Pancreas (tissue), 10 donors: ENCODE measurements at places on chromosomes 5 and 9. TPM values are rescaled to one million over a fixed set of nuclear protein-coding genes. Genes with fewer than 3 reads are reported as not detected.

GRCh38 chr9:2936221-2936620 is 92.3 kb upstream of the PUM3 start:
- no peaks in the 10 kb centered on the region for H3K36me3 ChIP-seq
- DNase-seq = no peak
- H3K4me1 ChIP-seq = no peaks in the 10 kb centered on the region
- H3K27me3 ChIP-seq = no peaks in the 10 kb centered on the region
- H3K4me3 ChIP-seq = no peak overlapping the region
- H3K27ac ChIP-seq = no peak overlapping the region

GRCh38 chr9:123036893-123037545 is 3.6 kb downstream of the GPR21 start:
- H3K27ac ChIP-seq = no peak overlapping the region
- no peak overlapping the region for H3K4me3 ChIP-seq
- no peaks in the 10 kb centered on the region for H3K36me3 ChIP-seq
- H3K4me1 ChIP-seq = no peaks in the 10 kb centered on the region

DNA sequence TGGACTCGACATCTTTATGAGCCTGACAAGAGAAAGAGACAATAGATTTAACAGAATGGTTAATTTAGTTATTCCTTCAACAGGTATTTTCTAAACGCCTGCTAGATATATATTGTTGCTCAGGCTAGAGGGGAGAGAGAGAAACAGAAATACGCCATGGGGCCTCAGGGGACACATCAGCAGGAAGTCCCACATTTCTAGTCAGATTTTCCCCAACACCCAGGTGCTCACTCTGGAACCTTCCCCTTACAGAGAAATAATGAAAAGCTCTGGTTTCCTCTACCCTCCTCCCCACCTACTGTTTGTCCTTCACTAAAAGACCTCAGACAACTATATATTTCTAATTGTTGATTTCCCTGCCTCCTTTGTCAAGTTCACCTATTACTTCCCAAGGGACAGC is 130.3 kb upstream of the TBC1D2 start:
- no peaks in the 10 kb centered on the region for H3K36me3 ChIP-seq
- no peaks in the 10 kb centered on the region for H3K4me1 ChIP-seq
- no peak overlapping the region for H3K27ac ChIP-seq
- no peaks in the 10 kb centered on the region for H3K27me3 ChIP-seq
- DNase-seq = no peak
- no peak overlapping the region for H3K4me3 ChIP-seq

DNA sequence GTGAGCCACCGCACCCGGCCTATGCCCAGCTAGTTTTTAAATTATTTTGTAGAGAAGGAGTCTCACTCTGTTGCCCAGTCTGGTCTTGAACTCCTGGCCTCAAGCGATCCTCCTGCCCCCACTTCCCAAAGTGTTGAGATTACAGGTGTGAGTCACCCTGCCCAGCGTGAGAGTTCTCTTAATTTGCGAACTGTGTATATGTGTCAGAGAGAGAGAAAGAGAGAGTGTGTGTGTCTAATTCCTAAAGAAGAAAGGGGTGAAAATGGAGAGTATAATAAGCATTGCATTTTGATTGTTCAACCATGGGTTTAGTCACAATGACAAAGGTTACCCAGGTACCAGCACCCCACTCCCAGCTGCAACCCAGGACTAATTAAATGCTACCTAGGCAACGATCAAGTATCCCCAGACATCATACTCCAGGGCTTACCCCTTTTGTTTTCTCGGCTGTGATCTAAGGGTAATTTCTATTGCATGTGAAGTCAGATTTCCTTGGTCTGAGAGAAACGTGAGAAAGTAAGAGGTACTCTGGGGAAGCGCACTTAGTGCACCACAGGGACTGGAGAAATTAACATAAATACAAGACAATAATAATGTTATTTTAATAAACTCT is 16.6 kb downstream of the MAP1B start:
- no peak overlapping the region for H3K27ac ChIP-seq
- no peaks in the 10 kb centered on the region for H3K4me1 ChIP-seq
- no peaks in the 10 kb centered on the region for H3K27me3 ChIP-seq
- no peak for DNase-seq
- H3K36me3 ChIP-seq = no peaks in the 10 kb centered on the region
- no peak overlapping the region for H3K4me3 ChIP-seq

DNA sequence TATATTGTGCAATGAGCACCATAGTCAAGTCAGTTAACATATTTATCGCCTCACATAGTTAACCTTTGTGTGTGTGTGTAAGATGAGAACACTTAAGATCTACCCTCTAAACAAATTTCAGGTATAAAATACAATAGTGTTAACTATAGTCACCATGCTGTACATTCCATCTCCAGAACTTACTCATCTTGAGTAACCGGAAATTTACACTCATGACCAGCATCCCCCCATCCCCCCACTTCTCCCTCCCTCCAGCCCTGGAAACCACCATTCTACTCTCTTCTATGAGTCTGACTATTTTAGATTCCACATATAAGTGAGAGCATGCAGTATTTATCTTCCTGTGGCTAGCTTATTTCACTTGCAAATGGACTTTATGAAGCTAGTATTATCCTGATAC is 40.3 kb downstream of the ZNF354A start:
- H3K4me3 ChIP-seq = no peak overlapping the region
- no peaks in the 10 kb centered on the region for H3K27me3 ChIP-seq
- H3K27ac ChIP-seq = no peak overlapping the region
- no peaks in the 10 kb centered on the region for H3K36me3 ChIP-seq

DNA sequence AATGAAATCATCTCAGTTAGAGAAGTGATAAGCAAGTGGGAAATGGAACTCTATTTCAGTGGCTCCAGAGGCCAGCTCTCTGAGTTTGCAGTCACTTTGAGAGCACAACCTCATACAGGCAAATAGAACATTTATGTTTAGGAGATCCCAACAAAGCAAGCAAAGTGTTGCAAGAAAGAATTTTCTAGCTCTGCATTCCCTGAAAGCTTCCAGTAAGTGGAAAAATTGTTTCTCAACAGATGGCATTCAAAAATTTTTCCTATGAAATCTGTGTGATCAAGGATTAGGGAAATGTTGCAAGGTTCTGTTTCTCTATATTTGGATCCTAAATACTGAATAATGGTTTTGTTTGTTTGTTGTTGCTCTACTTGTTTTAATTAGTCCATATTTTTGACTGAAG is 764.2 kb upstream of the ZNF608 start:
- no peak overlapping the region for H3K27ac ChIP-seq
- DNase-seq = no peak
- no peaks in the 10 kb centered on the region for H3K4me1 ChIP-seq
- H3K4me3 ChIP-seq = no peak overlapping the region
- no peaks in the 10 kb centered on the region for H3K27me3 ChIP-seq

DNA sequence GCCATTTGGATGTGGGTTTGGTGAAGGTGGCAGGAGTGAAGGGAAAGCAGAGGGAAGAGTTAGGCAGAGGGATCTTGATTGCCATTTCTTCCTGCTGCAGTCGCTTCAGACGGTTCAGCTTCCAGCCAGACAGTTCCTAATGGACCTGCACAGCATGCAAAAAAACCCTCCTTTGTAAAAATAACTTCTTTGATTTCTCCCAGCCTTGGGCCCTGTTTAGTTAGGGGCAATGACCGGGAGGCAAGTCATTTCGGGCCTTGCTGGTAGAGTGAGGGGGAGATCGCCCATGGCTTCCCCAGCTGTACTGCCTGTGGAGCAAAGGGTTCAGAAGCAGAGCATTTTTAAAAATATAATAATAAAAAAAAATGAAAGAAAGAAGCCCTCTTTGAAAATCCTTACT is 67.2 kb upstream of the TLE1 start:
- no peak overlapping the region for H3K27ac ChIP-seq
- no peaks in the 10 kb centered on the region for H3K27me3 ChIP-seq
- no peak overlapping the region for H3K4me3 ChIP-seq
- no peaks in the 10 kb centered on the region for H3K36me3 ChIP-seq

GRCh38 chr5:52786391-52786790 is 1.3 kb upstream of the ITGA1 start:
- H3K27me3 ChIP-seq = no peaks in the 10 kb centered on the region
- H3K4me3 ChIP-seq = no peak overlapping the region
- no peak for DNase-seq
- H3K36me3 ChIP-seq = no peaks in the 10 kb centered on the region
- H3K27ac ChIP-seq = no peak overlapping the region

- no peaks in the 10 kb centered on the region for H3K4me1 ChIP-seq
- no peak overlapping the region for H3K27ac ChIP-seq
- no peaks in the 10 kb centered on the region for H3K36me3 ChIP-seq
- no peaks in the 10 kb centered on the region for H3K27me3 ChIP-seq
Measured at GRCh38 chr5:173789031-173789920, 98.9 kb upstream of the CPEB4 start.

- H3K36me3 ChIP-seq = no peaks in the 10 kb centered on the region
- no peaks in the 10 kb centered on the region for H3K27me3 ChIP-seq
- H3K4me3 ChIP-seq = no peak overlapping the region
- no peaks in the 10 kb centered on the region for H3K4me1 ChIP-seq
- no peak overlapping the region for H3K27ac ChIP-seq
Measured at GRCh38 chr9:94139672-94140417, 55.6 kb downstream of the PTPDC1 start.

DNA sequence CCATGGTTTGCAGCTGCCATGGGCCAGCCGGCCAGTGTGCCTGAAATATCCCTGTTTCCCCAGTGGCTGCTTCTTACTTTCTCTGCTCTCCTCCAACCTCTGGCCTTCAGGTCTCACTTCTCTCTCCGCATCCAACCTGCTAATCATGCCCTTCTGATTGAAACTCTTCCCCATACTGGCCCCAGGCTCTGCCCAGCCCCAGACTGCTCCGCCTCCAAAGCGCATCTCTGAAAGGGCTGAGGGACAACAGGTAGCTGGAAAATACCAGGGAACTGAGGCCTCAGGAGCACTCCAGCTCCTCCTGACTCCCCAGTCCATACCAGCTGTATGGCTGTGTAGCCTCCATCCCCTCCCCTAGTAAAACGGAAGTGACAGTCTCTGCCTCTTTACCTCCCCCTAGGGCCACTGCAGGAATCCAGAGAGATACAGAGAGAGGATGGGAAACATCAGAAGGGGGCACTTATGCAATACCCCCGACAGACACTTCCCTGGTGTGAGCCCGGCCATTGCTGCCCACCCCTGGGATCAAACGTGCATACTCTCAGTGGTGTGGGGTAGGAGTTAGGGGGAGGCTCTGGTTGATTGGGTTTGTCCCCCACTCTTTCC is 34.2 kb downstream of the PAX5 start:
- H3K27me3 ChIP-seq = no peaks in the 10 kb centered on the region
- no peaks in the 10 kb centered on the region for H3K36me3 ChIP-seq
- no peak overlapping the region for H3K4me3 ChIP-seq
- no peaks in the 10 kb centered on the region for H3K4me1 ChIP-seq
- H3K27ac ChIP-seq = no peak overlapping the region

GRCh38 chr9:5425006-5425628 is 12.6 kb downstream of the PLGRKT start:
- no peak for DNase-seq
- H3K27me3 ChIP-seq = no peaks in the 10 kb centered on the region
- H3K27ac ChIP-seq = no peak overlapping the region

DNA sequence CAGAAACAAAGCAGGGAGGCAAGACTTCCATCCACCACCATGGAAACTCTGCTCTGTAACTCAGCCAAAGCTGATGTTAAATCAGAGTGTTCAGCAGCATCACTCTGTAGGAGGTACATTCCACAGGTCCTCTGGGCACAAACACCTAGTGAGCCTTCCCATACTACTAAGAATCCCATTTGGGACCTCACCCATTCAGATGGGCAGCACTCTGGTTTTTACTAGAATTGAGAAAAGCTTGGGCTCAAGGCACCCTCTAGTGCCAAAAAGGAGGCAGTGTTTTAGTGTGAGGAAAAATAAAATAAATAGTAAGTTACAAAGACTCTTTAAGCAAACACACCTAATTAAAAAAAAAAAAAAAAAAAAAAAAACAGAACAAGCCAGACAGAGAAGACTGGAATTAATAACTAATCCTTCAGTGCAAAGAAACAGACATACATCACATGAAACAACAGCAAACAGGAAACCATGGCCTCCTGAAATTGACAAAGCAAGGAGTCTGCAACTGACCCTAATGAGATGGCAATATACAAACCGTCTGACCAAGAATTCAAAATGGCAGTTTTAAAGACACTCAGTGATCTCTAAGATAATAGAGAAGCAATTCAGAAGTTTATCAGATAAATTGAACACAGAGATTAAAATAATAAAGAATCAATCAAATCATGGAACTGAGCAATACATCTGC is 159.5 kb downstream of the GNA14 start:
- no peak overlapping the region for H3K4me3 ChIP-seq
- no peak overlapping the region for H3K27ac ChIP-seq
- no peaks in the 10 kb centered on the region for H3K4me1 ChIP-seq
- H3K27me3 ChIP-seq = no peaks in the 10 kb centered on the region
- H3K36me3 ChIP-seq = no peaks in the 10 kb centered on the region

DNA sequence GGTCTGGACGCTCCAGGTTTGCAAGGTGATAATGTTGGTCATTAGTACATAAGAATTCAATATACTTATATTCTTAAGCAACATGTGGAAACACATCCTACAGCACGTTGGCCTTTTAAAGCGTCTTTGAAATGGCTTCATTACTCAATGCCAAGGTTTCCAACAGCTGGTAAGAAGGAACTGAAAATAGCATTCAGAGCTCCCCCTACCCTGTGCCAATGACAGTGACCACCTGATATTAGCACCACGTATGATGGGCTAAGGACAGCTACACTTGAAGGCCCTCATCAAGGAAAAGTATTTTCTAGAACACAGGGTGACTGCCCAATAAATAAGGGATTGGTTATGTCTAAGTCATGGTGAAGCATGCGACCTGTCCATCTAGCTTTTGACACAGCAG is 9.9 kb downstream of the ZNF622 start:
- peaks cover 40% of the 10 kb centered on the region for H3K36me3 ChIP-seq
- peaks cover 23% of the 10 kb centered on the region for H3K4me1 ChIP-seq
- no peak overlapping the region for H3K4me3 ChIP-seq

DNA sequence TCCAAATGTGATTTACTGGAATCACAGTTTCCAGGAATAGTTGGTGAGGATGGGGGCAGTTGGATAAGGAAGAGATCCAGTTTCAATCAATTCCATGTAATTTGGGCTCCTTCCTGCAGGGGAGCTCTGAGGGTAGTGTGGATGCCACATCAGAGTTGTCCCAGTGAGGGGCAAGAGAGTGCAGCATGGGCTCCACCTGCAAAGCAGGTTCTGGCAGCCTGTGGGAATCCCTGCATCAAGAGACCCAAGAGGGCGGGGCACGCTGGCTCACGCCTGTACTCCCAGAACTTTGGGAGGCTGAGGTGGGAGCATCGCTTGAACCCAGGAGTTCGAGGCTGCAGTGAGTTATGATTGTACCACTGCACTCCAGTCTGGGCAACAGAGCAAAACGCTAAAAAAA is 188.5 kb downstream of the CACNA1B start:
- no peaks in the 10 kb centered on the region for H3K4me1 ChIP-seq
- H3K4me3 ChIP-seq = no peak overlapping the region
- no peak overlapping the region for H3K27ac ChIP-seq
- no peaks in the 10 kb centered on the region for H3K36me3 ChIP-seq
- DNase-seq = no peak
- no peaks in the 10 kb centered on the region for H3K27me3 ChIP-seq

The UBAP2 gene
- total RNA-seq = 13.6 TPM

The NOXA1 gene
- 6.6 TPM for total RNA-seq

The SLC25A2 gene
- total RNA-seq = not detected

The PCDHB6 gene
- total RNA-seq = 0.49 TPM
